ENCODE measurements at places on chromosomes 3 and 15.

GRCh38 chr3:123834631-123835030, 49.5 kb downstream of the MYLK start:
- DNase-seq: no peak

- no peak for DNase-seq
These were observed 25.6 kb upstream of the RHO start for GRCh38 chr3:129502641-129503408.

DNA sequence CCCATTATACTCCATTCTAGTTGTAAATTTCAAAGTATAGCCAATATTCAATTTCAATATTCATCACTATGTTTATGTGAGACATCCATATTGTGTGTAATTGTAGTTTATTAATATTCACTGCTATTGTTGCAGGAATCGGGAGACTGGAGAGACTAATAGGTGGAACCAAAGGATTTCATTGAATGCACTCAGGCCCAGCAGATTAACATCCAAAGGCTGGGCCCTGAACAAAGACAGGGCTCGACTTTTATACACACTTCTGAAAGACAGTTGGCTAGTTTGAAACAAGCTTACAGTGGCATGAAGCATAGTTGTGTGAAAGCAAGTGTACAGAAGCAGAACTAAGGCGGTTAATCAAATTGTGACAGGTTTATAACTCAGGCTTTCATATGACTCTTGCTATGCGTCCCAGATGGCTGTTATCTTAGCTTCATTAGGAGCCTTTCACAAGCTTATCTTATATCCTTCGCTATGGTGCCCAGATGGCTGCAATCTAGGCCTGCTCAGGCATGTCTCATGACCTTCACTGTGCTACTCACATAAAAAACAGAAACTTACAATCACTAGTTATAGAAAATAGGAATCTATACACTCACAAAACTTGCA, 1038.8 kb upstream of the EPHA6 start:
- DNase-seq: no peak

DNA sequence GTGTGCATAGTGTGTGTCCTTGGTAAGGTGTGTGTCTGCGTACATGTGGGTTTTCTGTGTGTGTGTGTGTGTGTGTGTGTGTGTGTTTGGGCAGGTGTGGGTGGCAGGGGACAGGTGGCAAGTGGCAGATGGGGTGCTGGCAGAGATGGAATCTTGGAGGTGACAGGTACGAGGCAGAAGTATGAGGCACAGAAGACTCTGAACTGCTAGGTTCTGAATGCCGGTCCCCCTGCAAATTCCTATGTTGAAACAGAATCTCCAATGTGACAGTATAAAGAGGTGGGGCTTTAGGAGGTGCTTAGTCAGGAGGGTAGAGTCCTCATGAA, 29.8 kb downstream of the SRPRB start:
- no peak for DNase-seq

GRCh38 chr3:119796785-119797184, 14.9 kb downstream of the NR1I2 start:
- DNase-seq: no peak

DNA sequence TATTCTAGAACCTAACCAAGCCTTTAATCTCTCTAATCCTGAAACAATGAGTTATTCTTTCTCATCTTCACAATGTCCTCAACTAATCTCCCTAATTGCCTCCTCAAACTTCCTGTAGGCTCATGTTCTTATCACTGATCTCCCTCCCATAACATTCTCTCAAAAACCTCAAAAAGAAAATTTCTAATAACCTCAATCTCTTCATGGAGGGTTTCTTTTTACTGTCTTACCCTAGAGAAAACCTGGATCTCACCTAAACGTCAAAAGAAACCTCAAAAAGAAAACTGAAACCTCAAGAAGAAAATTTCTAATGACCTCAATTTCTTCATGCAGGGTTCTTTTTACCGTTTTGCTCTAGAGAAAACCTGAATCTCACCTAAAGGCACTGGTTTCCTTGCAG, 150.2 kb downstream of the GSK3B start:
- no peak for DNase-seq

DNA sequence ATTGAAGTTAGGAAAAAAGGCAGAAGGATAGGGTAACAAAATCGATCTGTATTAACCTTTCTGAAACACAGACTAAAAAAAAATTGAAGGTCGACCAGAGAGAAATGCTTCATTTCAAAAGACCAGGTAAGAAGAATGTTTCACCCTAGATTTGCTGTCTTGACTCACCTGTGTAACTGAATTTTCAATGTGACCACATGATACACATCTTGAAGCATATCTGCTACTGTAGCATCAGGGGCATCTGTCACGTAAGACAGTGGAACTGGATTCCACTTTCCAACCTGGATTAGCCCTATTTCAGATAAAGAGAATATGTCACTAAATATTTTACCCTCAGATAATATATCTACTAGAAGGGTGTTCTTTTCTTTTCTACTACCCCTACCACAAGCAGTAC, 9.3 kb downstream of the SATB1 start:
- DNase-seq: no peak

DNA sequence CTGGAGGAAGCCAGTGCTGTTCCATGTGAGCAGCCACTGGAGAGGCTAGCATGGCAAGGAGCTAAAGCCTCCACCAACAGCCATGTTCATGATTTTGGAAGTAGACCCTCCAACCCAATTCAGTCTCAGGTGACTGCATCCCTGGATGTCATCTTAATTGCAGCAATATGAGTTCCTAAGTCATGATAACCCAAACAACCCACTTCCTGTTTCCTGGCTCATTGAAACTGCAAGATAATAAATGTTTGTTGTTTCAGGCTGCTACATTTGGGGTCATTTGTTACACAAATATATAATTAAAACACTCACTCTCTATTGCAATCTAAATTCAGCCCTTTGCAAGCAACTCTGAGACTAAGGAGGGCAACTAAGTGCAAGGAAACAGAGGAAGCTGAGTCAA, 62.4 kb upstream of the SLC24A5 start:
- DNase-seq: no peak

DNA sequence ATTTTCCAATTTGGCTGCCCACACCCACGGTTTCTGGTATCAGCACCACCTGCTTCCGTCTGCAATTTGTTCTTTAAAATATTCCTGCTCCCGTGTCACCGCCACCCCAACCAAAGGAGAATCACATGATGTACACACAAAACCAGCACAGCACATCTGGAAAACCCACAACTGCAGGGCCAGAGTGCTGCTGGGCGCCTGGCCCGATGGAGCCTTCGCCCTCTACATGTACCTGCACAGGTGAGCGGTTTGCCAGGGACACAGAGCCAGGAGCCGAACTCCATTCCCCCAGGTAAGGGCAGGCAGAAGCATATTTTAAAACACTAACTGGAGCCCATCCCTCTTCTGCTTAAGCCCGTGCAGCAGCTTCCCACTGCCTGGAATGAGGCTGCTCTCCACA, 75.6 kb downstream of the ADAMTS17 start:
- no peak for DNase-seq

GRCh38 chr3:41155834-41156233, 43.5 kb upstream of the CTNNB1 start:
- DNase-seq: no peak

DNA sequence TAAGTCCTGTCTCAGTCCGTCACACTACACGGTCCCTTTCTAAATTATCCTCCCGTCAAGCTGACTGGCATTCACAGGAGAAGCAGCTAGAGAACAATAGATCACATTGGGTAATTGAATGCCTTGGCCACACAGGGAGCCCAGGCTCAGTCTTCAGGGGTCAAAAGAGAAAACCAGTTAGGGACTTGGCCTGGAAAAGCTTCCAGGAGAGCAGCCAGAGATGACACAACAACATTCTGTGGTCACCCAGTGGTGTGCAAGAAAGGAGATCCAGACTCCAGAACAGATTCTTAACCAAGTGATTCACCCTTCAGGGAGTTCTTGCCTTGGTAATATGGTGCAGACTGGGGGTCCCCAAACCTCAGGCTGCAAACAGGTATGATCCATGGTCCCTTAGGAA, 15.9 kb downstream of the ARHGAP31 start:
- DNase-seq: no peak

DNA sequence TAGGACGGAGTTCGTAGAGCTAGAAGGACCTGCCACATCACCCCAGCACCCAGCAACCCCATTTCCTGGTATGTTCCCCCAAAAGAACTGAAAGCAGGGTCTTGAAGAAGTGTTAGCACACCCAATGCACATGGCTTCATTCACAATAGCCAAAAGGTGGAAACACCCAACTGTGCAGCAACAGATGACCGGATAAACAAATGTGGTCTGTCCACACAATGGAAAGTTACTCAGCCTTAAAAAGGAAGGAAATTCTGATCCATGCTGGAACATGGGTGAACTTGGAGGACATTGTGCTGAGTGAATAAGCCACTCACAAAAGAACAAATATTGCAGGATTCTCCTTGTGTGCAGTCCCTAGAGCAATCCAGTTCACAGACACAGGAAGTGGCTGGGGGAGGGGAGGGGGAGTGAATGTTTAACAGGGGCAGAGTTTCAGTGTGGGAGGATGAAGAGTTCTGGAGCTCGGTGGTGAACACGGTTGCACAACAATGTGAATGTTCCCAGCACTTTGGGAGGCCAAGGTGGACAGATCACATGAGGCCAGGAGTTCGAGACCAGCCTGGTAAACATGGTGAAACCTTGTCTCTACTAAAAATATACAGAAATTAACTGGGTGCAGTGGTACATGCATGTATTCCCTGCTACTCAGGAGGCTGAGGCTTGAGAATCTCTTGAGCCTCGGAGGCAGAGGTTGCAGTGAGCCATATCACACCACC, 157.5 kb downstream of the NUP210 start:
- no peak for DNase-seq

DNA sequence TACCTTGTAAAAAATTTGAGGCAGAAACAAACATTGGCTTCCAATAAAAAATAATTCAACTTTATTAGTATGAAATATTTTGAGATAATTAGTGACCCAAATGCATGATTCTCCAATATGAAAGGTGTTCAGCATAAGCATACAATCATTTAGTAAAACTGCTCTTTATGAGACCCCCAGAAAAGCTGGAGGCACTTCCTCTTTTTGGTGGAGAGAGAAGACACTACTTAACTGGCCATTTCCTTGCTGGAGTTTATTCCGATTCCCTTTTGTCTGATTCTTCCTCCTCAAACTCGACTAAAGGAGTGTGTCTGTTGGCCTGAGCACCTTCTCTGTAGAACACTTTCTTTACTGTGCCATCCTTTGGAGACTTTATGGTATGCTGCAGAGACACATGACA, 34.8 kb upstream of the DCUN1D1 start:
- DNase-seq: no peak

DNA sequence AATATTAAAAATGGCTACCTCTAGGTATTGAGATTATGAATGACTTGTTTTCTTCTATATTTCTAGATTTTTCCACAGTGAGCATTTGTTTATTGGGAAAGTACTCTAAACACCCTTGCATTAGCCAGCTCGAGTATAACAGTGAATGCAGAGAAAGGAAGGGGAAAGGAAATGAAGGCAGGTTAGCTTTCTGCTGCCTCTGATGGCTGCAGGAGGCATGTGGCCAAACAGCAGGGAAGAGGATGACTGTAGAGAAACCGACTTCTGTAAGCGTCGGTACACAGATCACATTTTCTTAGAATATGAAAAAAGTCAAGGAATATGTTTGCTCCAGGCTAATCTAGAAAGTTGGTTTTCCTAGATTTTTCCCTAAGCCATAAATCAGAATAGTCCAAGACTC, 19.8 kb downstream of the GNB5 start:
- no peak for DNase-seq

- no peak for DNase-seq
These were observed 7.9 kb upstream of the DENND6A start for GRCh38 chr3:57700737-57701136.

DNA sequence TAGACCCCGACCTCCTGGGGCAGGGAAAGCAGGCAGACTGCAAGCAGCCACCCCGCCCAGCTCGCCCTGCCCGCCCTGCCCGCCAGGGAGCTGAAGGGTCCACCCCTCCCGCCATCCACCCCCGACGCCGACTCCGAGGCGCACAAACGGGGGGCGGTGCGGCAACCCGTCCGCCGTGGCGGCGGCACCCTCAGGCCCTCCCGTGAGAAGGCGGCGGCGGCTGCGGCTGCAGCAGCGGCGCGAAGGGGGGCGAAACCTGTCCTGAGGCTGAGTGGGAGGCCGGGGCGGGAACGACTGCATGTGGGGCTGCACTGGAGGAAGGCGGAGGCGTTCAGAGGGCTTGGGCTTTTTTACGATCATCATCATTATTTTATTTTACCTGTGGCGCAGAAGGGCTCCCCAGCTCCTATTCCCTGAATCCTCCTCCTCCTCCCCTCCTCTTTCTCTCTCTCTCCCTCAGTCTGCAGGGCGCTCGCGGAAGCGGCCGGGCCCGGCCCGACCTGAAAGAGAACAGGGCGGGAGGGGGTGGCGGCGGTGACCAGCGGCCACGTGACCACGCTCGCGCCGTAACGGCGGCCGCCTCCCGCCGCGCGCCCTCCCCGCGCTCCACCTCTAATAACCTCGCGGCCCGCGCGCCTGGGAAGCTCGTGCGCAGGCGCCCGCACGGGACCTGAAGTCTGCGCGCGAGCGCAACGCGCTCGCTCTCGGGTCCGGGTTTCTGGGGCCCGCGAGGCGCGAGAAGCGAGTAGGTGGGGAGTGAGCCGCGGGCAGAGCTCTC, at the start of gene TBC1D5:
TBC1D5 (minus strand) TSS at position 530 of the 778 bp plus-strand sequence. CDS start 234,061 bp downstream, outside the sequence.
- DNase-seq: peak; percentile 90

DNA sequence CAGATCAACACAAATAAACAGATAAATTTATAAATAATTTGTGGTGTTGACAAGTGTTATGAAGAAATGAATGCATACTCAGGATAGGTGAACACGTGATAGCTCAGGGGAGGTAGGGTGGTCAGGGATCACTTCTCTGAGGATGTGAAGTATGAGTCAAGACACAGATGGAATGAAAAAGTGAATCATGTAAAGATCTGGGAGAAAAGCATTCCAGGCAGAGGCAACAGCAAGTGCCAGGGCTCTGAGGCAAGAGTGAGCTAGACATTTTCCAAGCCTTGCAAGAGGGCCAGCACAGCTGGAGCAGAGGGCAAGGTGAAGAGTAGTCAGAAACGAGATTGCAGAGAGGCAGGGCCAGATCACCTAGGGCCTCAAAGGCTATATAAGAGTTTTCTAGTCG, 177.8 kb downstream of the WNT5A start:
- DNase-seq: no peak

DNA sequence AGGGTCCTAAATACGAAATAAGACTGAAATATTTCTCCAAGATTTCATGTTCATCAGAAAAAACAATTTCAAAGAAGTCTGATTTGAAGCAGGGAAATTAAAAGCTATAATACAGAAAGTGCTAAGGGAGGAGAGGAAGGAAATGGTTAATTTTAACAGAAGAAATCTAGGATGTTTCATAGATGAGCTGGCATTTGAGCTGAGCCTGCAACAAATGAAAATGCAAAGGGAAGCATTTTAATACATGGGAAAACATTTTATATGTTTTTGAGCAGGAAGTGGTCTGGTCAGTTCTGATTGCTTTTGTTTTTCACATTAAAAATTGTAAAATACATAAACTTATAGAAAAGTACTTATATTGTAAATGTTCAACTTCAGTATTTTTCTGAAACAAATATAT, 17.2 kb upstream of the RAP2B start:
- no peak for DNase-seq

DNA sequence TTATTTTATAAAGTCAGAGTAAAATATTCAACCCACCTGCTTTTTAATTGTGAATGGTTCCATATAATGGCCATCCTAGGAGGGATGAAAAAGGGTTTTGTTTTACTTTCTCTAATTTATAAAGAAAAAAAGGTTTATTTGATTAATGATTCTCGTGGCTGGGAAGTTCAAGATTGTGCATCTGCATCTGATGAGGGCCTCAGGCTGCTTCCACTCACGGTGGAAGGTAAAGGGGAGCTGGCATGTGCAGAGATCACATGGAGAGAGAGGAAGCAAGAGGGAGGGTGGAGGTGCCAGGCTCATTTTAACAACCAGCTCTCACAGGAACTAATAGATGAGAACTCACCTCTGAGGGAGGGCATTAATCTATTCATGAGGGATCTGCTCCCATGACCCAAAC, 27.7 kb upstream of the TRA2B start:
- DNase-seq: no peak

Measured in stimulated activated CD4-positive, alpha-beta T cell treated with anti-CD3 and anti-CD28 coated beads, Interleukin-4, amount 100 ng/mL, for 1 hour (primary cell).